ENCODE measurements at places on chromosomes 3 and 15.

GRCh38 chr3:156867920-156868319, 41.8 kb downstream of the LEKR1 start:
- DNase-seq: no peak

GRCh38 chr3:19945969-19946831, 697 bp upstream of the RAB5A start:
- no peak for DNase-seq

- no peak for DNase-seq
These were observed 228.8 kb upstream of the BHLHE40 start for GRCh38 chr3:4750306-4750968.

DNA sequence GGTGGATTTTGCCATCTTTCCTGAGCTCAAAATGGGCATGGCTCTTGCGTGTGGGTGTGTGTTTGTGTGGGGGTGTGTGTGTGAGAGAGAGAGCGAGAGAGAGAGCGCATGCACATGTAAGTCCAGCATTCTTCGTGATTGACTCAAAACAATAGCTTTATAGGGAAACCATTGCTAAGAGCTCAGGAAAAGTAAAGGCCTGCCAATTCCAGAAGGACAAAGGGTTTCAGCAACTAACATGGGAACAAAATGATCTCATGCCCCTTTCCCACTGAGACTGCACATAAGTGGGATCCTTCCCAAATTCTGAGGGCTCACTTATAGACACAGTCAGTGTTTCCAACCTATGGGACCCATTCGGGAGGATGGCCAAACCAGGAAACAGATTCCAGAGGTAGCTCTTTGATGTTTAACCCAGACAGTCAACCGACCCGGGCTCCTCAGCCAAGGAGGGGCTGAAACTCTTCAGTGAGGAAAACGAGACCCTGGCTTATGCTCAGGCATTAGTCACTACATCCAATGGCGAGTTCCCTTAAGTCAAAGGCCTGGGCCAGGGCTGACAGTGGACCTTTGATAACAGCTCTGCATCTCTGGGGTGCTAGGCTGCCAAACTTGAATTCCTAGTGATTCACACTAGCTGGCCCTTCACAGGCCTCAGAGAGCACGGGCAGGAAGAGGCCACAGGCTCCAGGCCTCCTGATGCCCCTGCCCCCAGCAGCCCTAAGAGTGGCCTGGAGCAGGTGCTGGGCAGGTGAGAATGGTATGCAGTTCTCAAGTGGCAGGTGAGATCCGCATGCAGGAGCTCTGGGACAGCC, 305.0 kb upstream of the C2CD4B start:
- no peak for DNase-seq

- no peak for DNase-seq
These were observed 14.1 kb downstream of the PTPN23 start for GRCh38 chr3:47394881-47395280.

DNA sequence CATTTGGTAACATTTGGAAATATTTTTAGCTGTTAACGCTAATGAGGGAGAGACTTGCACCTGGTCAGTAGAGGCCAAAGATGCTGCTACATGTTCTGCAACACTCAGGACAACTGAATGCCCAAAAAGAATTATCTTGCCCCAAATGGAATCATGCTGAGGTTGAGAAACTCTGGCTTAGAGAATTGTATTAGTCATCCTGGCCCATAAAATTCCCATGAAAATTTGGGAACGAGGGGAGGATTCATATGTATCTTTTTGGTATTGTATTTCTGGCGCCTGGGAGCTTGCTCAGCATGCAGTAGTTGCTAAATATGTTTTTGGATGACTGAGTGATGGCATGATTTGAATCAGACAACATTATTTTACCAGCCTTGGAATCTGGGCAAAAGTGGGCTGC, 59.9 kb downstream of the CHL1 start:
- DNase-seq: no peak

GRCh38 chr3:177345049-177345972, 148.0 kb upstream of the TBL1XR1 start:
- peak; percentile 88 for DNase-seq

DNA sequence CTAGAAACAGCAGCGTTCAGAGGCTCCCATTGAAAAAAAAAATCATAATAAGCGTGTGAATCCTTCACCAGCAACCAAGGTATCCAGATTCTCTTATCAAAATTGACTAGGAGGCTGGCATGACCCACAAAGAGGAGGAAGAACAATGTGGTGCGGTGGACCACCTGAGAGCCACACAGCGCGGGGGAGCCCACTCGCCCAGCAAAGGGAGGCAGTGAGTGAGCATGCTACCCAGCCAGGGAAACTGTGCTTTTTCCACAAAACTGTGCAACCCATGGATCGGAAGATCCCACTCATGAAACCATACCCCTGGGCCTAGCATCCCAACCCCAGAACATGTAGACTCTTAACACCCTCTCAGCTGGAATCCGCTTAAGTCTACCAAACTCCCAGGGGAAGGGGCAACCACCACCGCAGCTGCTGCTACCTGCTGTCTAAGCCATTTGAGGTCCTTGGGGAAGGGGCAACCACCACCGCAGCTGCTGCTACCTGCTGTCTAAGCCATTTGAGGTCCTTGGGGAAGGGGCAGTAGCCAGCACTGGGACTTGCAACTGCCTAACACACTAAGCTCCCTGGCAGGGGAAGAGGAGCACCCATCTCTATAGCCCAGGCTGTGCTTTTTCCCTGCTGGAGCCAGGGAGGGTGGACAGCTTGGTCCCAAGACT, 102.8 kb upstream of the CLDN18 start:
- no peak for DNase-seq

- DNase-seq: no peak
These were observed 55.2 kb upstream of the CNTN6 start for GRCh38 chr3:1037631-1038030.

- DNase-seq: no peak
These were observed 126.2 kb downstream of the TIGIT start for GRCh38 chr3:114420072-114420471.

- no peak for DNase-seq
These were observed 32.2 kb upstream of the ACP3 start for GRCh38 chr3:132284781-132285619.

DNA sequence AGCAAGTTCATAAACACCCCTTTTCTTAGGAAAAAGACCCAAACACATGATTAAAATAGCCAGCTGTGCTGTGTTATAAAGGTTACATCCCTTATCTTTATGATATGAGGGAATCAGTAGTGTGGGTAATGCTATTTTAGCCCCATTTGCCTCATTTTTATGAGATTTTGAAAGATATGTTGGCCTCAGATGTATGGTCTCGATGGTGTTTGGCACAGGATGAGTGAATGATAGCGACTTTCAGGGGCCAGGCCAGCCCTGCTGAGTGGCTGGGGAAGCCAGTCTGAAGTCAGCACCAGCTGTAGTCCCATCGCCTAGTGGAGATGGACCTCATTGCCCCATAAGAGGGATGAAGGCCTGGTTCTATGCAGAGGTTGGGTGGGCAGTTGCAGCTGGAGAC, 105.0 kb upstream of the HACD2 start:
- DNase-seq: no peak

DNA sequence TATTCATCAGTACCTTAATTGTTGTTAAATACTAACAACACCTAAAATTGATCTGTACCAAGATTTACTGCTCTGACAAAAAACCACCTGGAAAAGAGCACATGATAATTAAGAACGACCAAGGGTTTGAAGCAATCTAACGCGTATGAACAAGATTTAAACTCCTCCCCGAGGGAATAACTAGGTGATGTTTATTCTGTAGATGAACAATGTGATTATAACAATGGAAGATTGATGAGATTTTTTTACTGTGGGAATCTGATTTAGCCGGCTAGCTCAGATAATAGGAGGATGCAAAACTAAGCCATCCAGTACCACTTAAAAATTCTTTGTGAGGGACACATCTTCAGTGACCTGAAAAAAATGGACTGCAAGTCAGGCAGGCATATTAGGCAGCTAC, 222.1 kb downstream of the FHIT start:
- DNase-seq: no peak

- no peak for DNase-seq
These were observed 59.0 kb downstream of the SLC12A1 start for GRCh38 chr15:48265135-48265534.

DNA sequence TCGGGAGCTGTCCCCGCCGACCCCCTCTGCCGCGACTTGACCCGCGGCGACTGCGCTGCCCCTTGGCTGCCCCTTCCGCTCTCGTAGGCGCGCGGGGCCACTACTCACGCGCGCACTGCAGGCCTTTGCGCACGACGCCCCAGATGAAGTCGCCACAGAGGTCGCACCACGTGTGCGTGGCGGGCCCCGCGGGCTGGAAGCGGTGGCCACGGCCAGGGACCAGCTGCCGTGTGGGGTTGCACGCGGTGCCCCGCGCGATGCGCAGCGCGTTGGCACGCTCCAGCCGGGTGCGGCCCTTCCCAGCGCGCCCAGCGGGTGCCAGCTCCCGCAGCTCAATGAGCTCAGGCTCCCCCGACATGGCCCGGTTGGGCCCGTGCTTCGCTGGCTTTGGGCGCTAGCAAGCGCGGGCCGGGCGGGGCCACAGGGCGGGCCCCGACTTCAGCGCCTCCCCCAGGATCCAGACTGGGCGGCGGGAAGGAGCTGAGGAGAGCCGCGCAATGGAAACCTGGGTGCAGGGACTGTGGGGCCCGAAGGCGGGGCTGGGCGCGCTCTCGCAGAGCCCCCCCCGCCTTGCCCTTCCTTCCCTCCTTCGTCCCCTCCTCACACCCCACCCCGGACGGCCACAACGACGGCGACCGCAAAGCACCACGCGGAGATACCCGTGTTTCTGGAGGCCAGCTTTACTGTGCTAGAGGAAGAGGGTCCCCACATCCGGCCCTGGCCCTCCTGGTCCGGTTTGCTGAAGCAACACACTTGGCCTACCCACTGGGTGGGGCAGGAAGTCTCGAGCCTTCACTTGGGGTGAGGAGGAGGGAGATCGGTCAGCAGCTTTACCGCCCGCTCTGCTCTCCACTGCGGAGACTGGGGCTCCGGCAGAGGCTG, at the start of gene RASSF1:
Gene RASSF1, minus strand, starts transcription at position 389 of the 882 bp plus-strand sequence. Its CDS starts 31 bp downstream, at position 358.
- DNase-seq: peak; percentile 77

GRCh38 chr15:74322558-74323180, 44.8 kb downstream of the CYP11A1 start:
- DNase-seq: peak; percentile 77

- DNase-seq: no peak
These were observed 1.2 kb upstream of the LRRC34 start for GRCh38 chr3:169813757-169814517.

DNA sequence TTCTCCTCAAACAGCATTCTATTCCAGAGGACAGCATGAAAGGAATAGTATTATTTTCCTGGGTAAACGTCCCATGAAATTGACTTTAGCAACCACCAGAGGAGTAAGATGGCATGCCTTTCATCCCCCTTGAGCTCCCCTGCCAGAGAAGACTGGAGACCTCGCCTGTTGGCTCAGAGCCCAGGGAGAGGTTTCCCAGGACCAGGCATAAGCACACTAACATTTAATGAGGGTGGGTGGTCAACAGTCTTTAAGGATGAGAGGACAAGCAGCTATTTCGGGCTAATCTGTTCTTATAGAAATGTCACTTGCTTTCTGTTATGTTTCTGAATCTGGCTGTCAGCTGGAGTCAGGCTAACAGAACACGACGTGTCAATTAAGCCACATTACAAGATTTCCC, 390.5 kb downstream of the GABRG3 start:
- no peak for DNase-seq

GRCh38 chr15:25671132-25671531, 192.0 kb downstream of the ATP10A start:
- no peak for DNase-seq

- peak; percentile 53 for DNase-seq
These were observed 885 bp downstream of the CDV3 start for GRCh38 chr3:133574260-133574881.

DNA sequence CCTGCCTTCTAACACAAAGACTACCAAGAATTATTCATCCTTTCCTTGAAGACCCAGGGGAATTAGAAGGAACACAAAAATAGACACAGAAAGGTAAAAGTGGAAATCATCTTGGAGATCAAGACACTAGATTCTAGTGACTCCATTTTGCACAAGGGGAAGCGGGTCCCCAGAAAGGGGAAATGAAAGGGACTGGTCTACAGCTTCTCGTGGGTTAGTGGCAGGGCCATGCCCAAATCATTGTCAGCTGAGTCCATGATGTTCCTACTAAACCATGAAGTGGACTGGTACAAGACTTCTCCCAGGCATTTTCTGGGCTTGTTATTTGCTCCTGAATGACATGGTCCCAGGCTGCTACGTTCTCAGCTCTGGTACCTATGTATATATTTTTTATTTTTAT, 230.7 kb upstream of the TPRG1 start:
- no peak for DNase-seq

GRCh38 chr3:44289882-44290462, 48.3 kb downstream of the TOPAZ1 start:
- DNase-seq: no peak

DNA sequence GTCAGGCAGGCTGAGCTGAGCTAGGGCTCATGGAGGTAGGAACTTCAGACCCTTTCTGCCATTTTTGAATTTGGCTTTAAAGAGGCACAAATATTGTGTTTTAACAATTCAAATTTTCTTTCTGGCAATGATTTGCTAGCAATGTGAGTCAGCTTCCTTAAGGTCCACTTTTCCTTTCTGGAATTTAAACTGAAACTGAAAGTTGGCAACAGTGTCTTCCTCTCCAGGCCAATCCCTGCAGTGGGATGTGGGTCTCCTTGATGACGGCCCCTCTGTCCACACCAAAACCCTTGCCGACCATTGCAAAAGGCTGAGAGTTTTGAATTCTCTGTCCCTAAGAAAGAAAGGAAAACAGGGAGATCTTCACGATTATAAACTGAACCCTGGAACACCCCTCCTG, 27.1 kb downstream of the RPSA start:
- DNase-seq: no peak

- DNase-seq: no peak
These were observed 37.8 kb upstream of the MUC4 start for GRCh38 chr3:195849322-195850074.

DNA sequence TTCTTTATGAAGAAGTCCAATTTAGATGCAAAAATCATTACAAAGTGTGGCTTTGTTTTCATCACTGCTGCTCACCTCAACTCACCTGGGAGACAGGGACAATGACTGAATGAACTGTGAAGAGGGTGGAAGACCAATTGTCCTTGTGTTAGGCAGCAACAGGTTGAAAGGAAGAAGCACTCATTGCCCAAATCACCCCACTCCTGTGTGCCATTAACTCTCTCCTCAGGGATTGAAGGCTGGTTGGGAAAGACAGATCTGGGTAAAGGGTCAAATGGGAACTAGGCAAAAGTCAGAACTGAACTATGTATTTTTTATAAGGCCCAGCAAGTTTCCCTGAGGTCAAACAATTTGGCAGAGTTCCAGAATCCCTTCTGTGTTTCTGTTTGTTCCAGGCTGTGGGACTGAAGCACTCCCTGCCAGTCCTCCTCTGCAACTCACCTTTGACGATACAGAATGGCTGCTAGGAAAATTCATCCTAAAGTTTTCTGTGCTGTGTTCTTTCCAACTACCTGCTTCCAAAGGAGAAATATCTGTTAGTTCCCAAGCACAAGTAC, 68.6 kb upstream of the CCDC39 start:
- DNase-seq: no peak

DNA sequence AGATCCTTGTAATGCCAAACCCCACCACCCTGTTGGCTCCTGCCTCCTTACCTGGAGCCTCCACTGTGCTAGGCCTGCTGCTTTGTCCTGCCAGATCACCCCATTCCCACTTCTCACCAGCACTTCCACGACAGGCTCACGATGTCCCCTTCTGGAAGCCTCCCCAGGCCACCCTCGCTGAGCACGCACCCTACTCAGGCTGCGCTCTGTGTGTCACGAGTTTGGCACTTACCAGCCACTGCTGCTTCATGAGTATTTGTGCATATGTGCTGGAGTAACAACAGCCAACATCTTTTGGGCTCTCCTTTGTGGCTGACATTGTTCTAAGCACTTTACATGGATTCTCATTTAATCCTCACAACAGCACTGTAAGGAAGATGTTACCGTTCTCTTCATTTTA, 58.1 kb downstream of the PDIA5 start:
- DNase-seq: no peak
